ENCODE measurements at places on chromosomes 1 and 21.

GRCh38 chr1:29585656-29586055 is 349.3 kb downstream of the PTPRU start:
- no peak for DNase-seq

- DNase-seq: no peak
Measured at GRCh38 chr1:201050515-201051277, 27.2 kb upstream of the KIF21B start.

GRCh38 chr1:77757066-77757584 is 2.5 kb downstream of the USP33 start:
- DNase-seq: no peak

- DNase-seq: no peak
Measured at GRCh38 chr1:70930062-70930461, 117.6 kb downstream of the PTGER3 start.
